ENCODE measurements at places on chromosomes 1 and 21.

GRCh38 chr1:112557385-112557784 lies 48.6 kb downstream of the WNT2B start:
- no peak for DNase-seq

DNA sequence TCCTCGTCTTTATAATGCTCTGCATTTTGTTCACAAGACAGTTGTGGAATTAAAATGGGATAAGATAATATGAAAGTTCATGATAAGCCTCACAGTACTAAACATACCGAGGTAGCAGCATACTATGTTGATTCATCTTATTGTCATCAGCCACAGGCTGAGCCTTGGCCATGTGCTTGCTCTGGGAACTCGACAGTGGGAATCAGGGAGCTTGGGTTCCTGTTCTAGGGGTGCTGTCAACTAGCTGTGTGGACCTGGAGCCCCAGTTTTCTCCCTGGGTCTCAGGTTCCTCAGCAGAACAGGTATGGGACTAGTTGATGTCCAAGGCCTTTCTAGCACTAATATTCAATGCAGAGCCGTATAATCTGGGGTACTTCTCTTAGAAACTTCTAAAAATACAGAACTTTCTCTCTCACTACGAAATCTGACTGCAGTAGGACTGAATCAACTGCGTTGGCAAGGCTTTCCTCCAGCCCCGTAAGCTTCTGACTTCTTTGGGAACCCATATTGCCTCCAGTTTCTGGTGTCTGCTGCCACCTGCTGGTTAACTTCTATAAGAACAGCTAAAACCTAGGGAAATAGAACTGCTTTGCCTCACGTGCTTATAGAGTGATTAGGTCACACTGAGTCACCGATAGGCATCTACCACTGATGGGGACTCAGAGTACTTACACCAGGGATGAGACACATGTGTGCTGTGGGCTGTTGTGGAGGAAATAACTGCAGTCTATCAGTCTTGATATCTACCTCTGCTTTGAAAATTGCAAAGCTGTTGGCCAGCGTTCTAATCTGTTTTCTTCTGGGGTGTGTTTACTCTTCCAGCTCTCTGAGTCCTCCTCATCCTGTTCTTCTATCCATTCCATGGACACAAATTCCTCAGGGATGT lies 110.9 kb downstream of the RGL1 start:
- peak; percentile 71 for DNase-seq

DNA sequence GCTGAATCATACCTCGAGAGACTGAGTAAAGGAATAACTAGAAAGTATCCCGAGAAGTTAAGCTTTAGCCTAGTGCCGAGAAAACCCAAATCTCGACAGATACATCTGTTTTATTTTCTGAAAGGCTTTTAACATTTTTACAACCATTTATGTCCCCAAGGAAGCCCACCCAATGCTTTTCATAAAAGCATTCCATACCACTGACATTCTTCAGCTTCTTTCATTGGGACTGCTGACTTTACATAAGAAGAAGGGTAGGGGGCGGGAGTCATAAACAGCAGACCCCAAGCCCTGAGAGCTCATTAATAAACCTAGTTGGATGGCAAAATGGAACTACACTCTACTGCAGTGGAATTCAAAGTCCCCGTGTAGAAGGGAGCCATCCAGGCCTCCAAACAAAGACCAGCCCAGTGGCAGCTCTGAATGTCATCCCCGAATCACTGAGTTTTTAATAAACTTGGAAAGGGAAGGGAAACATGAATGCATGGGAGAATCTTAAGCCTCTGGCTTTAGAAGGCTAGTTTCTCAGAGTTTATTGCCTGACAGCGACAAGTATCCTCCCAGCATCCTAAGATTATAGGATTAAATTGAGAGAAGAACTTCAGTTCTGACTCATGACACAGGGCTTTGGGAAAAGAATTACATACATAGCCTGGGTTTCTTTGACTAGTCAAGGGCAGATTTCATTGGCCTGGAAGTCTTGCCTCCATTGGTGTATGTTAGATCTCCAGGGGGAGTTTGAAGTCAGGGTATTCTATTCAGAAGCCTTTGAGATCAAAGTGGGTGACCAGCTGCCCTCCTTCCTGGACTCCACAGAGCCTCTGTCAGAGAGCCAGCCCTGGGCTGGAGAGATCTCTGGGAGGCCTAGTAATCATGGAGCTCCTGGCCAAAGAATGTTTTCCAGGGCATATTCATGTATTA lies 3.7 kb downstream of the ATF3 start:
- no peak for DNase-seq

DNA sequence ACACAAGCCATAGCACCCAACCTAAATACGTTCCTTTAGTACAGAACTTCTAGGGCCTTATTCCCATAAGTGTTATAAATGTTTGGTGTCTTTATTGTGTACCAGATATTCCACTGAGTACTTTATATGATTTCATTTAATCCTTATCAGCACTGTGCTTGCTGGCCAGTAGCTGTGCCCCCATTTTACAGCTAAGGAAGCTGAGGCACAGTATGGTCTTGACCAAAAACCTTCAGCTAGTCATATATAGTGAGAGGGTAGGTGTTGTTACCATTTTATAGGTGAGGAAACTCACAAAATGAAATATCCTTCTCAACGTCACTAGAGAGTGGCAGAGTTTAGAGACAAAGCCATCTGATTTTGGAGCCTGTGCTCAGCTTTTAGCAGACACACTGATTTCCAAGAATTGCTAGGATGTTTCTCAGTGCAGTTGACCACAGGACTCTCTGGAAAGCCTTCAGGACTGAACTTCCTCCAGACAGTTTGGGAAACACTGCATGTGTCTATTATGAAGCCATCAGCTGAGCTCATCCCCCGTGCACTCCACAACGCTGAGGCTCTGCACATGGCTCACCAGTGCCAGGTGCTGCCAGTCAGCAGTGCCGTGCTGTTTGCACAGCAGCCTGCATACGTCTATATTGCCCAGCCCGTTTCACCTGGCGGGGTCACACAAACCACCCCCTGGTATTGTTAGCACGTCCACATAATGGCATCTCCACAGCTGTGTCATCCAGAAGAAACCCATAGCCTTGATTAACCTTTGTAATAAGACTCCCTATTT lies 15.4 kb downstream of the NPPA start:
- DNase-seq: no peak

DNA sequence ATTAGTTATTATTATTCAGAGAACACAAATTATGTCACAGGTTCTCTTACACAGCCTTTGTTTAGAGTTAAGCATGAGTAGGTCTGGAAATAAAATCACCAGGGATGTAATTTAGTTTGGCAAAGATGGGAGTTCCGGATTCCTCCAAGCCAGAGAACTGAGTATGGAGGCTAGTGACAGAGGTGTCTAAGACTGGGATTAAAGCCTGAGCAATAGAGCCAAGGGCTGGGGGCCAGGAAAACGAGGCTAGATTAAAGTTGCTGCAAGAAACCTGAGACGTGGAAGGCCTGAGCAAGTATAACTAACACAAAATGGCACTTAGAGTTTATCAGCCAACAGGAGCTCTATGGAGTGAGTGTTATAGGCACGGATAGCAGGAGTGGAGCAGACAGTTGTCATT lies 381.6 kb downstream of the SRGAP2C start:
- no peak for DNase-seq
